ENCODE measurements at places on chromosomes 2 and 18.

GRCh38 chr2:128439031-128439790 lies 120.5 kb upstream of the HS6ST1 start:
- no peak for DNase-seq

GRCh38 chr2:205889114-205889513 lies 196.9 kb downstream of the INO80D start:
- DNase-seq, result no peak

GRCh38 chr2:215136669-215137328 lies 1.6 kb downstream of the ABCA12 start:
- no peak for DNase-seq

DNA sequence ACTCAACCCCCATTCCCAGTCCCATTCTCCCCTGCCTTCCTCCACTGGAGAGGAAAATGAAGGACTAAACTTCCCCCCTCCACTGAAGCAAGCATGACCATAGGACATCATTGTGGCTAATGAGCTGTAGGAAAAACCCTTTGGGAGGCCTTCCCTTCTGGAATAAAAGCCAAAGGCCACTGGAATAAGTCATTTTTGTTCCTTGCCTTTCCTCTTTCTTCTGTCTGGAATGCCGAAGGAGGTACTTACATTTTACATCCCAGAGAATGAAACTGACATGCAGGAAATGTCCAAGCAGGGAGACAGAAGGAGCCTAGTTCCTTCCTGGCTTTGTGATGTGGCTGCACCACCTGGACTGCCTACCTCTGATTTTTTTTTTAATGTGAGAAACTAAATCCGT lies 9.1 kb upstream of the PTPRM start:
- no peak for DNase-seq

DNA sequence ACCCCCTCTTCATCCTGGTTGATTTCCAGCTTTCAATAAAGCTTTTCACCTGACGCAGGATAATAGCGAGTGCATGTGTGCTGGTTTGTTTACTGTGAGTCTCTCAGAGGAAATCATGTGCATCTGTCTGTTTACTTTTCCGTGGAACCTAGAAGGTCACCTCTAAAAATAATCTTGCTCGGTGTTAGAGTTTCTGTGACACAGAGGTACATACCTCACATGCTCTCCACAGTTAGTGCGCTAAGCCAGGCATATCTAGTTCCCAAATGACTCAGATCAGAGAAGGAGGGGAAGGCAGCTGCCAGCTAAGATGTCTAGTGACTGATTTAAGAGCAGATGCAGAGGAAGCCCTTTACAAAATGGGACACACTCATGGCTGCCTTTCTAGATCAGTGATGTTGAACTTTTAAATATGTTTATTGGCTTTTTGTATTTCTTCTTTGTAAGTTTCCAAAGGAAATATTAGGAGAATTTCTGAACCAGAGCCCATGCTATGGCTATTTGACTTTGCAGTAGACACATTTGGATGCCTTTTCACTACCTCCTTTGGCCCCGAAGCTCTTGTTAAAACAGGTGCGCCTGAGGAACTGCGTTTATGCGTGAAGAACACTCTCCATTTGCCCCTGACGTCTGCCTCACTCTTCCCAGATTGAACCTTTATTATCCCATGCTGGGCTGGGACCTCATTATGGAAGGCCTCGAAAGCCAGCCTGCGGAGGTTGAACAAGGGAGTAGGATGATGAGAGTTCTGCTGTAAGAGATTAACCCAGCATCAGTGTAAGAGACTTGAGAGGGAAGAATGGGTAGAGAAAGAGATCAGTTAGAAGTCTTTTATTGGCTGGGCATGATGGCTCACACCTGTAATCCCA lies 145.6 kb downstream of the FAM161A start:
- no peak for DNase-seq

DNA sequence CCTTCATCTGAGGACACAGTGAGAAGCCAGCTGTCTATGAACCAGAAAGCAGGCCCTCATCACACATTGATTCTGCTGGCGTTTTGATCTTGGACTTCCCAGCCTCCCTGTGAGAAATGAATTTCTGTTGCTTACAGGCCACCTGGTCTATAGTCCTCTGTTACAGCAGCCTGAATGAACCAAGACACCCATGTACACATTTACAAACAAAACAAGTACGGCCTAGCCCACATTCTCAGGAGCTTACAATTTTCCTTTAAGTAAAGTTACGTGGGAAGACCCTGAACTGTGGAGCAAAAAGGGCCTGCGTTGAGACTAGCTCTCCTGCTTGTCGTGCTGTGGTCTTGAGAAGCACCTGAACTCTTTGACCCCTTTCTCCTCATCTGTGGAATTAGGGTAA lies 12.0 kb upstream of the SLC20A1 start:
- no peak for DNase-seq

- no peak for DNase-seq
Observed at GRCh38 chr18:58557008-58557435, 71.9 kb downstream of the ALPK2 start.

- no peak for DNase-seq
Observed at GRCh38 chr2:221767106-221768012, 195.3 kb upstream of the EPHA4 start.

DNA sequence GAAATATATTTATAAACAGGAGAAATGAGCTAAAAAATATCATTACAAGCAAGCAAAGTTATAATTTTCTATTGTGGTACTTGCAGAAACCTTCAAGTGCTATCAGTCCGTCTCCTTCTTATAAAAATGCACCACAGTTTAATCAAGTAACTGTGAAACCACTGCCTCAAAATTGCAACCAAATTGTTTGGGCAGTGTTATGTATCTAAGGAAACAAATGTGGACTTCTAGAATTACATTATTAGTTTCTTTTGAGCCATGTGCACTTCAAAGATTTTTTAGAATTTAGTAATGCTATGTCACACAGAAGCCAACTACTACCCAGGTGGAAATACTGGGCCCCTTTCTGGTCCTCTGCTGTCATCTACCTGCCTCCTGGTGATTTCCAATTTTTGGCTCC lies 495.6 kb downstream of the NYAP2 start:
- DNase-seq, result no peak
